Stimulated activated CD4-positive, alpha-beta T cell treated with anti-CD3 and anti-CD28 coated beads, Interleukin-1b, Interleukin-23, amount 100 ng/mL, for 1 hour (primary cell): ENCODE measurements at places on chromosomes 7 and 10.

DNA sequence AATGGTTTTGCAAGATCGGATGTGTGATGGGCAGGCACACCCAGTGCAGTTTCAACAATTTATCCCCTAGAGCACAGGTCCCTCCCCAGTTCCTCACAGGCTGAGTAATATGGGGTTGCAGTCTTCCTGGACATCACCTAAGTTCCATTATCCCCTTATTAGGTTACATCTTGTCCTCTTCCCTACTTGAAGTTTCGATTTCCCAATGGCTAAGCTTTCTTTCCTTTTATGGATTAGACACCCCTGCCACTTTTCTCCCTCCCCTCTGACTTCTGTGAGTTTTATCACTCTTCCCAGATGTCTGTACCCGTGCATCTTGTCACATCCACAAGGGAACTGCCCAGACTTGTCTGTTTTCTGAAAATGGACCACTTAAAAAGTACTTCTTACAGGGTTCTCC, 2.4 kb upstream of the NIPSNAP2 start:
- no peak for DNase-seq

DNA sequence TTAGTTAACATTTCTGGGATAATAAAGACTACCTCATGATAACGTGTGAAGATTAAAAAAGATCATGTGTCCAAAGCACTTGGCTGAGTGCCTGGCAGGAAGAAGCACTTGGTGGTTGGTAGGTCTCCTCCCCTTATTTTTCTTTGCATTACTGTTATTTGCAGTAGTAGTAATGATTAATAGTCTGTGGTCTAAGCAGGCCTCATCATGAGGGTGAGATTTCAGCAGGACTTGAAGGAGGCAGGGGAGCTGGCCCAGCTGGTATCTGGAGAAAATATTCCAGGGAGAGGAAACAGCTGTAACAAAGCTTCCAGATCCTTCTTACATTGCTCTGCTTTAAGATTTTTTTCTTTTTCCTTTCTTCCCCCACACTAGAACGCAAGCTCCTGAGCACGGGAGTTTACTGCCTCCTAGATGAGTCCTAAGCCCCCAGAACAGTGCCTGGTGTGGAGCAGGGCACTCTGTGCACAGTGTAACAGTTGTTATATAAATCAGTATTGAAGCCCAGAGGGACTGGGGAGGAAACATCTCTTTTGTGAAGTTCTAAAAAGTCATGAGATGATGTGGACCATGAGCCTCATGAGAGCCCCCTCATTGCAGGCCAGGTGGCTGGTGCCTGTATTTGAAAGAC, 31.1 kb upstream of the RHEB start:
- DNase-seq = no peak

- no peak for DNase-seq
Measured at GRCh38 chr7:108611268-108611667, 41.6 kb downstream of the DNAJB9 start.

DNA sequence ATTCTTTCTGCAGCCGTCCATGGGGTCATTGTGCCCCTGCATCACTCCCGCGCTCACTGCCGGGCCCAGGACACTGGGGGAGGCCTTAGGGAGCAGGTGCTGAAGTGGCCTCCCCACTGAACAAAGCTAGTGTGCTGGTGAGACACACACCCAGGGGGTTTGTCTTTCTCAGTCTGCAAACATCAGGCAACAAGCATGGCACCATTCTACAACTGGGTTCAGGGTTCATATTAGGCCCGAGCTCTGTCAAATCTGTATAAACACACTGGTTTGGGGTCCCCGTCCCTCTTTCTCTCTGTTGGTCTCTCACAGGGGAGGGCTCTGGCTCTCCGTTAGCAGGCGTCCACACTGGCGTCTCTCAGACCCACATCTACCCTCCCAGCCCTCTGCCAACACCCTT, 11.1 kb upstream of the PPP2R2D start:
- DNase-seq = no peak

DNA sequence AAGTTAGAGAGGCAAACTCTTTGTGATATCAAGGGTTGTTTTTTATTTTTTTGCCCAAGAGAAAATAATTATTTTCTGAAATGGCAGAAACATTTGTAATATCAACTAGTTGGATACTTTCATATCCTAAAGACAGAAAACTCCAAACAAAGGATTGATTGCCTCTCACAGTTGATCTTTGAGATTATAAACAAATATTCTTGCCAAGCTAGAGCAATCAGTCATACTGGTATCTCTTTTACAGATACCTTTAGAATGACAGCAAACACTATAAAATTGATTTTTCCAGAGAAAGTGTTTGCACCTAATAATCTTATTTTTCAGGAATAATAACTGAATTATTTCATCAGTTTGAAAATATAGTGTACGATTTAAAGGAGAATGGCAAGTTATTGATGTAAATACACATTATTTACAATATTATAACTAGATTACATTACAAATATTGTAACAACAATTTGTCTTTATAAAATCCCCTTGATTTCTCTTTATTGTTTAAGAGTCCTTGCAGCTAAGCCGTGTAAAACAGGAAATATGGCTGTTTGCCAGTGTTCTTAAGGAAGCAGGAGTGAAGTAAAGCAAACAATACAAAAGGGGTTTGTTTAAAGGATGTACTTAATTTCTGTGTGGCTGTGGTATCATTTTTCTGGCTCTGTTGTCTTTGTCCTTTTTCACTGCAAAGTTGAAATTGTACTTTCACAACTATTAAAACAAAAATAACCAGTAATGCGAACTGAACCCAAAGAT, 58.4 kb downstream of the MAPK8 start:
- DNase-seq = no peak

GRCh38 chr7:142879060-142879459, 6.5 kb downstream of the TRPV6 start:
- no peak for DNase-seq

DNA sequence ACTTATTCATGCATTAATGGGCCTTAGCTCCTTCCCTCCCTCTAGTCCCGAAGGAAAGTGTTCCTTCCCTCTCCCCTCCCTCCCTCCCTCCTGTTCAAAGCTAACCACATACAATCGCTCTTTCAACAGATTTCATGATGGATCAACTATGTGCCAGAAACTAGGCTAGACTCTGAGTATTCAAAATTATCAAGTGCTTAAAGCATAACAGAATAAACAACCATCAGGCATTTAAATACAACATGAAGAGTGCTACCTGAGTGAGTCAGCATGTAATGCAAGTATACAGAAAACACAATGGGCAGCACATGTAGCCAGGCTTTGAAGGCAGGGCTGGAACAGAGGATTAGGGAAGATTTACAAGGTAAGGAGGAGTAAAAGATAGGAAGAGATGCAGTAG, 11.3 kb downstream of the CHCHD3 start:
- DNase-seq = no peak

GRCh38 chr7:39252916-39253315, 275.2 kb downstream of the POU6F2 start:
- DNase-seq = no peak

- no peak for DNase-seq
Measured at GRCh38 chr7:95631527-95631926, 35.2 kb upstream of the PDK4 start.

DNA sequence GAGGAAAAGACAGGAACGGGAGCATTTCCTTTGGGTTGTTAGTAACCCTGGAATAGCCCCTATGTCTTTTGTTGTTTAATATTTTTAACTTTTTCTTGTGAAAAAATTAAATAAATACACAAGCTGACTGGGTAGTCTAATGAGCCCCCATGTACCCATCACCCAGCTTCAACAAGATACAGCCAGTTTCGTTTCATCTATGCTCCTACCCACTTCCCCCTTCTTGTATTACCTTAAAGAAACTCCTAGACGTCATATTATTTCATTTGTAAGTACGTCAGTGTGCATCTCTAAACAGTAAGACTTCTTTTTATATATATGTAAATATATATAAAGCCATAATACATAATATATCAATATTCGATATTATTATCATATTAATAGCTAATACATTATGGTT, 42.8 kb upstream of the NUB1 start:
- DNase-seq = no peak

DNA sequence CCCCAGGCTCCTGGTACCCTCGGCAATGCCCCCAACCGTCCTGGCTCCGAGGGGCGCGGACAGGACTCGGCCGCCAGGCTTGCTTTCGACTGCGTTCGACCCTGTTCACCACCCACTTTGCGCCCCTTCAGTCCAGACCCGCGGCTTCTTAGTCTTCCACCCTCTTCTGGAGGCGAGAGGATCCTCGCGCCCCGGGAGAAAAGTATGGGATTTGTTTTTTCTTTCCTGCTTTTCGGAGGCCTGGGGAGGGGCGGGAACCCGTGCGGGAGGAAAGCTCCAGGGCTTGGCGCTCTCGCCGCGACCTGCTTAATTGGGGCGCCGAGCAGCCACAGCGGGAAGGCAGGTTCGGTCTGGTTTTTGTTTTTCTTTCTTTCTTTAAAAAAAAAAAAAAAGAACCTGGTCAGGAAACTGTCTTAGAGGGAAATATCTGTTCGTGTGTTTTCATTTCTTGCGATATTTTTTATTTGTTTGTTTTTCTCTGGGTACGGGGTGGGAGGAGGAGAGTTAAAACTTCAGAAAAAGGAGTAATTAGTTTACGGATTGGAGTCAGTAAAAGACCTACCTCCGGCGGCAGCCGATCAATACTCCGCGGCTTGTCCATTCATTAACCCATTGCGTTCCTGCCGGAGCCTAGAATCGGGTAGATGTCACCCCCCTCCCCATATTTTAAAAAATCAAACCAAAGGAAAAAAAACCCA, 1.6 kb downstream of the EMX2 start:
- no peak for DNase-seq

DNA sequence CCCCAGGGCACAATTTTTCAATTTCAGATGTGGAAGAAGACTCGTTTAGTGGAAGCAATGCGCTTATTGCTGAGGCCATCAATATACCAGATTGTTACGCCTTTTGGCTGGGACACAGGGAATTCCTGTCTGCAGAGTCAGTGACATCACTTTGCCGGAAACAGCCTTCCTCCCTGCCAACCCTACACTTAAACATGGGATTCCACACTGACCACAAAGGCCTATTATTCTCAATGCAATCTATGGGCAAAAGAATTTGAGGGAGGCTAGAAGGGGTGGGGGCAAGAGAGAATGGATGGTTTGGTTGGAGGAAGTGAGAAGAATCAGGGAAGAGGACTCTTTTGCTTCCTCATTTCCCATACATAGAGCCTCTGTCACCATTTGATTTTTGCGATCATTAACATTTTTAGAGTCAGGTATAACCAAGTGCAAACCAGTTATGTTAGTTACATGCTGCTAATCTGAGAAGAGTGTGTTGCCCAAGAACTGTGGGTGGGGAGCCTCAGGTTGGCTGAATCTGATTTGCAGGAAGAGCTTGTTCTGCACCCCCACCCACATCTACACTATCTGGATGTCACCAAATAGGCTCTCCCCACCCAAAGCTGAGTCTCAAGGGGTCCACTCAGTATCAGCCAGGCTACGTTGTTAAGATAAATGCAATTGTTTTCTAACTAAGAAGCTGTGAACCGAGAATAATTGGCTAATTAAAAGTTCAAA, 58.2 kb downstream of the ENTPD1 start:
- DNase-seq = no peak

GRCh38 chr10:20300735-20301134, 484.5 kb downstream of the PLXDC2 start:
- DNase-seq = no peak

GRCh38 chr7:69399401-69399800, 198.9 kb upstream of the AUTS2 start:
- no peak for DNase-seq

DNA sequence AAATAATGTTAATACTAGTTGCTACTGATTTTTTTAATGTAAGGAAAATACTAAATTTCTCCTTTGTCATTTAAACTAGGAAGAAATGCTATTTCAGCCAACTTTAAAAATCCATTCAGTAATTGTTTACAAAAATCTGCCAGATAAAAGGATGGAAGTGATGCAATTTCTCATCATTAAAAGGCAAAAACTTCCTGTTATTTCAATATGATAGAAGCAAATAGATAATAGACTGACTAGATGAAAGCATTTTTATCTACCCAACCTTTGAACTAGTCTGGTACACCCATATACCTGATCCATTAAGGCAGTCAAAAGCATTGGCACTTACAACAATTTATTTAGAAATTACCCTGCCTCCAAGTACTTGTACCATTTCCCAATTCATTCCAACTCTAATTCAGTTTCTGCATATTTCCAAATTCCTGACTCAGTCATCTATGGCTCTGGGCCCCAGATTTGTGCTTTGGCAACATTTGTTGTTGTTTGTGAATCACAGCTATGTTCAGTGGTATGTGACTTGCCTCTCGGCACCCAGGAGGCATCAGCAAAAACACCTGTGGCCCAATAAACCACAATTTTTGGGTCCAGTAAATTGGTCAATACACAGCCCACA, 482.6 kb upstream of the SEMA3A start:
- no peak for DNase-seq

- no peak for DNase-seq
Measured at GRCh38 chr7:77979219-77979618, 180.6 kb downstream of the PHTF2 start.

GRCh38 chr7:94556028-94556427, 46.4 kb downstream of the CASD1 start:
- DNase-seq = no peak

DNA sequence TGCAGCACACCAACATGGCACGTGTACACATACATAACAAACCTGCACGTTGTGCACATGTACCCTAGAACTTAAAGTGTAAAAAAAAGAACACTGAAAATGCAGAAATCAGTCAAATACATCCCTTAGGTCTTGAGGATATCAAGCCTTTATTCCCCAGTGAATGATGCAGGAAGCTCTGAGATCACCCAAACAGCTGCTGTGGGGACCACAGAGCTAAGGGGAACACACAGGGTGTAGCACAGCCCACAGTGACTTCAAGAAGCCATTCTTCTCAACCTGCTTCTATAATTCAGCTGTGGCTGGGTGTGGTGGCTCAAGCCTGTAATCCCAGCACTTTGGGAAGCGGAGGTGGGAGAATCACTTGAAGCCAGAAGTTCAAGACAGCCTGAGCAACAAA, 314.9 kb downstream of the CALN1 start:
- DNase-seq = no peak
